ENCODE measurements at places on chromosomes 7 and 10.
A peak's percentile ranks its signal among the peaks of the same experiment; 100 is the strongest.

DNA sequence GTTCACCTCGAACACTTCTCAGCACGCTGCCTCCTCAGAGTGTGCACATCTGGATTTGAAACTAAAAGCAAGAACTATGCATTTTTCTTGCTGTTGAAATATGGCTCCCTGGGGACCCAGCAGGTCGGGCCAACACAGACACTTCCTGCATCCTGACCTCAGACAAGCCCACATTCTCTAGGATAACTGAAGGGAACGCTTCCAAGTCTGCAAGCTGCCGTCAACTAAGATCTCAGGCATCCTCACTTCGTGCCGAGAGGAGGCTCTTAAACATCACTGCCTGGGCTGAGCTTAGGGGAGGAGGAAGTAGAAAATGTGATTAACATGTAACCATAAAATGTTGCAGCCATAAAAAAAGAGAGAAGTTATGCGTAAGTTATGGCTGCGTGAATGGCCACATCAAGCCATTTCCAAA is 65.5 kb downstream of the PYROXD2 start:
- DNase-seq: no peak

- no peak for DNase-seq
Measured at GRCh38 chr7:27427416-27427815, 184.8 kb downstream of the EVX1 start.

- DNase-seq: no peak
Measured at GRCh38 chr7:2872296-2872874, 28.3 kb upstream of the GNA12 start.

DNA sequence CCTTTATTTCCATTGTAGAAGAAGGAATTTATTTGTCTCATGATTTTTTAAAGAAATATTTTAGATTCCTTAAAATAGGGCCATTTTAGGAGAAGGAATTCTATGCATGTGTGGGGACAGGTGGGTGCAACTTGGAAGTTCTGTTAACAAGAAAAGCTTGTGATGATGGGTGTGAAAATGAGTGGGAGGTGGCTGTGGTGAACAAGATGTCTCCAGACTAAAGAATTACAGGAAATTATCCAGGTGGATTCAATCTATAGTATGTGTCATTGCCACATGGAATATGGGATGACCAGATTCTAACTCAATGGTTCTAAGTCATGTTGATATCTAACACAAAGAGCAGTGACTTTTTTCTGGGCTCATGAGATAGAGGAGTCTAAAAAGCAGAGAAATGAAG is 229.6 kb upstream of the IGFBP3 start:
- DNase-seq: no peak

GRCh38 chr10:30803892-30804322 is 174.4 kb upstream of the LYZL2 start:
- DNase-seq: no peak

- DNase-seq: no peak
Measured at GRCh38 chr7:130894909-130895750, 161.1 kb upstream of the KLF14 start.

DNA sequence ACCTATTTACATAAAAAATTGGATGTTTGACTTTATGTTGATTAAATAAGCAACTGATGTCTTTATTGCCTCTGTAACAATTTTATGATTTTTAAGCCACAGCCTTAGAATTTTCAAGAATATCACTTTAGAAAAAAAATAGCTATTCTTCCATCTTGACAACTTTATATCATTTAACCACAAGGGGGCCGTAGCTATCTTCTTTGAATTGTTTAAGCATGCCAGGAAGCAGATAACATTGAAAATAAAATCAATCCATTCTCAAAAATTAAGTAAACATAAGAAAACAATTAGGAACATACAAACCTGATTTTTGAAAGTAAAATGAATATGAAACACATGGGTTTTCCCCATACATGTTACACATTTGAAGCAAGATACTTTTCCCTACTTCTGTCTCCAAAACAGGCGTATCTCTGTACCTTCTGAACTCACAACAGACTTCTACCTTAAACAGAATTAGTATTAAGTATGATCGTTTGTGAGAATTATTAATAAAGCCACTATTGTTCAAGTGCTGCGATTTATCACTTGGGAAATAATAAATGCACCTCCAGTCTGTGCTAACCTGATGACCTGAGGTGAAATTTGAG is 209.0 kb downstream of the CACNA2D1 start:
- DNase-seq: no peak

DNA sequence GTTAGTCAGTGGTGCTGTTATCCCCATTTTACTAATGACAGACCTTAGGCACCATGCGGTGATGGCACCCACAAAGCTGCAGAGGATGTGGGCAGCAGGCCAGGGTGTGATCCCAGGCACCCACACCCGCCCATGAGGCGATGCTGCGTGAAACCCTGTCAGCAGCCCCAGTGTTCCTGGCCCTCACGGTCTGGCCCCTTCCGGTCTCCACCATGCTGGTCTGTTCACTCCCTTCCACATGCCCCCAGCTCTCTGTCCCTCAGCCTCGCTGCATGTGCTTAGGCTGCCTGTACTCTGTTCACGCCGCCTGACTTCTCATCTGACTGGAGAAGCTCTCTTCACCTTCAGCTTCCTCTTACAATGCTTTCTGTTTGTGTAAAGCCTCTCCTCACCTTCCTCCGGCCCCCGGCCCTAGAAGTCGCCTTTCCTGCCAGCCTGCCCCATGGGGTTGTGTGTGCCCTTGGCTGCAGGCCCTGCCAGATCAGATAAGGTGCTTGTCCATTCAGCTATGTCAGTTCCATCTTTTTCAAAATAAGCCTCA is 17.6 kb upstream of the ORAI2 start:
- DNase-seq: peak; percentile 16

DNA sequence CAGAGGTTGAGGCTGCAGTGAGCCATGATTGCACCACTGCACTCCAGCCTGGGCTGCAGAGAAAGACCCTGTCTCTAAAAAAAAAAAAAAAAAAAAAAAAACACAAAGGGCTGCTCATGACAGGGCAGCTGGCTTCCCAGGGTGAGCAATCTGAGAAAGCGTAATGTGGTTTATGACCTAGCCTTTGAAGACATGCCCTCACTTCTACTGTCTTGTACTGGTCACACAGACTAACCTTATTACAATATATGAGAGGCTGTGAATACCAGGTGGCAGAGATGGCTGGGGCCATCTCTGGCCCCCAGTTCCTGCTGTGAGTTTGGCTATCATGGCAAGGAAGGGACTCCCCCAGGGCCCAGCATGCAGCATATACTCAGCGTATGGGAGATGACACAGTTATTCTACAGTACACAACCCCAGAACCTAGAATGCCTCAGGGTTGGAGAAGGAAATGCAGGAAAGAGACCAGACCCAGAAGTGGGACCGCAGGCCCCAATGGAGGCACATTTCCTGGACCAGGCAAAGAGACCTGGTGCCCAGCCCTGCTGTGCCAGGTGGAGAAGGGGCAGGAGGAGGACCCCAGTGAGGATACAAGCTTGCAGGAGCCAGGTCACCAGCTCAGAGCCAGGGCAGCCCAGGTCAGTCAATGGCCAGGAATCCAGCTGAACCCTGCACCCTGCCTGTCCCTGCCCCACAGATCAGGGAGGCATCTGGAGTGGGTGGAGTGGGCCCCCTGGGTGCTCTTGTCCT is 26.3 kb downstream of the NPTX2 start:
- DNase-seq: no peak

DNA sequence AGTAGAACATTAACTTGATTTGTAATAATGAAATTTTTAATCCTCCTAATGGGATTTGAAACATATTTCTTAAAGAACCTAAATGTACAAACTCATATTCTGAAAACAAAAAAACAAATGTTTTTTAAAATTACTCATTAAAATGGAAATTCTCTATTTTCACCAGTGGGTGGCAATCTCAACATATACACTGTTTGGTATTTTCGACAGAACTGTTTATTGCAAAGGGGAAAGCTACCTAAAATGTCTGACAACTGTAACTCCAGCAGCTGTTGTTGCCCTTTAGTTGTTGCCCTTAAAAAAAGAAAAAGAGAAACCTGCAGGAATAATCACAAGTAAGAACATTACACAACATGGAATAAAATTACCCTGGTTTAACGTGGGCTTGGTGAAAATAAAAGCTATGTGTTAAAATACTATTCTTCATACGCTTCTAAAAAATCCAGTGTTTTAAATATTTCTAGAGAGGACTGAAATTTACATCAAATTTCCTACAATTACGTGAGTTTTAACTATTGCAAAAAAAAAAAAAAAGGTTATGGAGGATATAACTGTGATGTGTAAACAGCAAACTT is 54.5 kb downstream of the COL1A2 start:
- no peak for DNase-seq

DNA sequence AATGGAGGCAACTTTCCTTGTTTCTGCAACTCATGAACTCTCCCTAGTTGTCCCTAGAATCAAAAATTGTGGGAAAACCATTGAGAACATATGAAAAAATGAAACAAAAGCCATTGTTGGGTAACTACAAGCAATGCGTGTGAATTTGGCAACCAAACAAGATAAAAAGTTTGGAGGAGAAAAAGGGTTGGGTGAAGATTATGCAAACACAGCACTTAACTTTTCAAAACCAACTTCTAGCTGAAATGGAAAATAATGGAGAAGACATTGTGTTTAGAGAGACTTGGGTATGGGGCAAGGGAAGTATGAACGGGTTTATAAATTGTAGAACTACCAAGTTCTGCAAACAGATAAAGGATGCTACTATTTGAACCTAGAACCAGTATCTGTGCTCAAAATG is 89.0 kb upstream of the SVIL start:
- DNase-seq: no peak
